Neural crest cell (in vitro differentiated cells): ENCODE measurements at places on chromosomes 5 and 9.

DNA sequence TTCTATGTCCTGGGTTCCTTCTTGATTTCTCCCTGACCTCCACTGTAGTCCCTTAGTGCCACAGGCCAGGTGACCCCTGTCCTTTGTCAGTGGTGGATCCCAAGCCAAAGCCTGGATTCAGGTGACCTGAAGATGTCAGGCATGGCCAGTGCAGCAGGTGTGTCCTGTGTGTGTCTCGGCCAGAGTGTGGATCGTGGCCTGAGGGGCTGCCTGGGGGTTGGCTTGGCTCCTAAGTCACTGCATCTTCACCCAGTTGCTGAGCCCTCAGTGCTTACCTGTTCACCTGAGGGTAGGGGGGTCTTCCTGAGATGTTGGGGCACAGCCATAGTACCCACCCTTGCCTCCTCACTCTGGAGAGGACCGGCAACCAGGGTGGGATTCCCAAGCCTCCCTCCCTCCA, 61.8 kb upstream of the PITX1 start:
- no peak for DNase-seq

- no peak for DNase-seq
These were observed 17.4 kb downstream of the GFPT2 start for GRCh38 chr5:180335614-180336233.

DNA sequence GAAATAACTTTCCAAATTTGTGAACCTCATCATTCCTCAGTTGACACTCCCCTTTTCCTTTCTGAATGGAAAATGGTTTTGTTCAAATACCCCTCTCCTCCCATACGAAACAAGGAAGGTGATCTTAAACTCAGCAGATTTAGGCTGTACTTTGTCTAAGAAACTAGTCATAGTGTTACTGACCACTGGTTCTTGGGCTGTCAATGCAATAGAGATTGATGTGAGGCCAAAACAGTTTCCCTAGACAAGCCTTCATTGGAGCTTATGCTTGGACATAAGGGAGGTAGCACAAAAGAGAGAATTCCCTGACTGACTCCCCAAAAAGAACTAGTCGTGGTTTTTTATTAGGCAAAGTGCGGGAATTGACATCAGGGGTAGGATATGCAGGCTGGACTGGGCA, 5.3 kb upstream of the LNPEP start:
- DNase-seq = no peak

DNA sequence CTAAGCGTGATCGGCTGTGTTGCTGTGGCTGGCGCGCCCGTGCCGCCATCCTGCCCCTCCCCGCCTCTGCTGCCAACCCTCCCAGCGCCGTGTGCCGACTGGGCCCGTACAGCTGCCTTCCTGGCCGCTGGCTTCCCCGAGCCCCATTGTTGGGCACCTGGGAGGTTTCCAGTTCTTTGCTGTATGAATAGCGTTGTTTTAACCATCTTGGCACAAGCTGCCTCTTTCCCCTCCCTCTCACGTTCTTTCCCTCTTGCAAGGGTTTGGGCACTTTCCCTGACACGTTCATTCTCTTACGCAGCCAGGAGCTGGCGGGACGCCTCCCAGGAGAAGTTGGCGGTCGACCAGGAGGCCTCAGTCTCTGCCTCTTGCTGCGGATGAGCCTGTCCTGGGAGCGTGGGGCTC, 43.1 kb upstream of the RXRA start:
- DNase-seq = no peak

DNA sequence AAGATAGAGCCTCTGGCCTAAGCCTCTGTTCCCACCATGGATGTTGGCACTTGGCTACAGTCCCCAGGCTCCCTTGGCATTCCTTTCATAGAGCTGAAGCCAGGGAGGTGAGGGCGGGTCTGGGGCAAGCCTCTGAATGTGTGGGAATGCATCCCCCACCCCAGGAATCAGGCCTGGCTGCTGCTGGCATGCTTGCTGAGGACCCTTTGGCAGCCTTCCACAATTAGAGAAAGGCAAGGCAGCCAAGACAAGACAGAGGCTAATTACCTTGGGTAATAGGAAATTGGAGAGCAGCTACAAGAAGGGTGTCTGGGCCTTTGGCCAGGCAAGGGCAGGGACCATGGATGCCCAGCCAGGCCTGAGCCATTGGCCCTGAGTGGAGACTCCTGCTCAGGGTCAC, 204.4 kb upstream of the TRIM32 start:
- no peak for DNase-seq

GRCh38 chr5:88671505-88672499, 211.2 kb downstream of the MEF2C start:
- no peak for DNase-seq

DNA sequence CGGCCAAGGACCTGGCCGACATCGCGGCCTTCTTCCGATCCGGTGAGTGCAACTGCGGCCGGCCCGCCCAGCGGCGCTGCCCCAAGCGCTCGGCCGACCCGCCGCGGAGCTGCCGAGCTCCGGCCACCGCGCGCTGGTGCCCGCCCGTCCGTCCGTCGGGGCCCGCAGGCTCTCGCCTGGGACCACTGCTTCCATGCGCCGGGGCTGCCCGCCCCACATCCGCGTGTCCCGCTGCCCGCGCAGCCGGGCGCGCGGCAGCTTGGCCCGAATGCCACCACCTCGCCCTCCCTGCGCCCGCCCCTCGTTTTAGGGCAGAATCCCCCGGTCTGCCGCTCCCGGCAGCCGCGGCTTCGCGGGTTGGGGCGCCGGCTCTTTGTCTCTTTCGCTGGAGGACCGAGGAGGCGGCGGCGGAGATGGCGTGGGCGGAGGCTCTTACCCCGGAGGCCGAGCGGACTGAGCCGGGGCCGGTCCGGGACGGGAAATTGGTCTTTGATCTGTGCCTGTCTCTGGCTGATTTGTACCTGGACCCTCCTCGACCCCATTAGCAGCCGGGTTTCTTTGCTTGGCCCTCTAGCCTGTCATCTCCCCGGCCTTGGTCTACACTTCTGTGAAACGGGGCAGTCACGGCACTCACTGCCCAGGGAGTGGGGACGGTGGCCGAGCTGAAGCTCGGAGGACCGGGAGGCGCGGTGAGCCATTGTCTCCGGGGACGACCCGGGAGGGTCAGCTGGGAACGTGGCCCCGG, 871 bp downstream of the TRIO start:
- peak; percentile 47 for DNase-seq

- DNase-seq = no peak
These were observed 60.9 kb upstream of the ORM1 start for GRCh38 chr9:114261987-114262386.

DNA sequence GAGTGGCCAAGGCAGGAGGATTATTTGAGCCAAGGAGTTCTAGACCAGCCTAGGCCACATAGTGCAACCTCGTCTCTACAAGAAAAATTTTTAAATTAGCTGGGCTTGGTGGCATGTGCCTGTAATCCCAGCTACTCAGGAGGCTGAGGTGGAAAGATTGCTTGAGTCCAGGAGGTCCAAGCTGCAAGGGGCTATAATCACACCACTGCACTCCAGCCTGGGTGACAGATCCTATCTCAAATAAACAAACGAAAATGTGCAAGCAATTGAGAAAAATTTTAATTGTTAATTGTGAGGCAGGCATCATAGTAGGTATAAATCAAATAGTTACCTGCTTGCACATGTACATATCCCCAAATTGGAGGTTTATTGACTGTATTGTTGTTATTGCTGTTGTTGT, 15.3 kb downstream of the ALDH7A1 start:
- DNase-seq = no peak

GRCh38 chr9:7259544-7260241, 501.9 kb downstream of the KDM4C start:
- DNase-seq = no peak

DNA sequence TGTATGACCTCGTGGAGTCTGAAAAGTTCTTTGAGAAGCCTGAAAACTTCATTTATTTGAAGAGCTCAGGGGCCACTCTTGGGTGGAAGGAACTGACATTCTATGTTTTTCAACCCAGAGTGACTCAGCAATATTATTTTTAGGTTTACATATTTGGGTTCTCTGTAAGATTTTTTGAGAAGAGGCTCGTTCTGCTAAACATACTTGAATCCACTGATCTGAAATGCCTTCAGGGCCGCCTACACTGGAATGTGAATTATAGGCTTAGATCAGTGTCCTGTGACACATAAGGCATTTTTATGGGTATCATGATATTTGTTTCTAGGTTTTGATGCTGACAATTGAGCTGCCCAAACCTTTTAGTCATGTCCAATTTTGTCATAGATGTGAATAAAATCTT, 86.2 kb downstream of the PSAT1 start:
- no peak for DNase-seq

GRCh38 chr9:96050048-96050860, 174.8 kb downstream of the ERCC6L2 start:
- no peak for DNase-seq

DNA sequence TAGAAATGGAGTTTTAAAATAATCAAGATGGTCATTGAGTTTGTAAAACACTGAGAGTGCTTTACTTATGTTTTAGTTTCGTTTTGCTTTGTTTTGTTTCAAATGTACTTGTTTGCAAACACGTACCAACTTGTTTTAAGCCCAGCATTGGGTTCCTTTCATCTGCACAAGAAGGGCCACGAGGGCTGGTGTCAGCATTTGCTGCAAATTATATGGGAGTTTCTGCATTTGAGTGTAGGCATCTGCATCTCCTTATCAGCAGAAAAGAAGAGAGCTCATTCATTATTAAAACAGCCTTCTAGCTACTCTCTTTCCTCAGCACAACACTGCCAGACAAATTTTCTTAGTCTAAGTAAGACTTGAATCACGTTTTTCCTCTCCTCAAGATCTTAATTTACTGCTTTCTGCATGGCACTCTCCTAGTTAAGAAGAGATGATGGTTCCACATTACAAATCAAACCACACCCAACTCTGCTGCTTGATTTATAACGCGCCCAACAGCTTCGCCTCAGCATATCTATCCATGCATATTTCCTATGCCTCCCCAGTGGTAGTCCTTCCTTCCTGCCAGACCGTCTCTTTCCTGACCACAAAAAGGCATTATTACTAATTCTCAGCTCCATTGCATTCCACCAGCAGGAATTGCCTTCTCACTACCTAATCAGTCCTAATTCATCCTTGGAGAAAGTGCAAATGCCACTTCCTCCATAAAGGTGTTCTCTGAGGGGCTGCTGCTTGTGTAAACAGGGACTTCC, 95.2 kb upstream of the CAST start:
- DNase-seq = no peak

DNA sequence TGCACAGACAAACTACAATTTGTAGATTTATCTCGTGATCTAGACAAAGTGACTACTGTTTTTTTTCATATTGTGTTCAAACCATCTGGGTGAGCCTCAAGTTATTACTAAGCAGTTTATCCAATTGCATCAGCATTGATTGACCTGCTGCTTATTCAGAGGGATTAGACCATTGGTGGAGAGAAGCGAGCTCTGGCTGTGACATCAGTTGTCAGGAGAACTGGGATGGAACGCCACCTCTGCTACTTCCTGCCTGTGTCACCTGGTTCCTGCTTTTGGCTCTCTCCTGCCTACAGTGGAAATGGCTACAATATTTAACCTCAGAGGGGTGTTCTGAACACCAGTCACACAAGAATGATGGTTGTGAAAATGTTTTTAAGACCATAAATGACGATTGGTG, 12.1 kb downstream of the NR4A3 start:
- no peak for DNase-seq

GRCh38 chr5:65243161-65243560, 238.6 kb downstream of the ADAMTS6 start:
- no peak for DNase-seq

DNA sequence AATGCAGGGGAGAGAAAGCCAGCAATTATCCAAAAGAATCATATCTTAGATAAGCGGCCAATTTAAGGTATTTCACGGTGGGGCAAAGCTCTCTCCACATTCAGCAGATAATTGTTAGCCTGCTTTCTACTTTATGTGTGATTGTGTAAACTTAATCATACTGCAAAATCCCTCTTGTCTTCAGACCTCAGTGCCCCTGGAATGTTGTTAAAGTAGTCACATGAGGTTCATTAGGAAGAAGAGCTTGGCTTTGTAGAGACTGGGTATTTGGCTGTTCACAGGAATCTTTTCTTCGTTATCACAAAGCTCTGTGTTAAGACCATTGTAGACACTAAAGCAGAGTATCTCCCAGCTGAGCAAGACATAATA, 127.0 kb downstream of the RFK start:
- DNase-seq = no peak
